Stimulated activated CD8-positive, alpha-beta memory T cell treated with anti-CD3 and anti-CD28 coated beads, Interleukin-4, amount 100 ng/mL, for 48 hours (primary cell): ENCODE measurements at places on chromosomes 5 and 9.

GRCh38 chr5:147063943-147064342 is 170.9 kb upstream of the STK32A start:
- no peak for DNase-seq

DNA sequence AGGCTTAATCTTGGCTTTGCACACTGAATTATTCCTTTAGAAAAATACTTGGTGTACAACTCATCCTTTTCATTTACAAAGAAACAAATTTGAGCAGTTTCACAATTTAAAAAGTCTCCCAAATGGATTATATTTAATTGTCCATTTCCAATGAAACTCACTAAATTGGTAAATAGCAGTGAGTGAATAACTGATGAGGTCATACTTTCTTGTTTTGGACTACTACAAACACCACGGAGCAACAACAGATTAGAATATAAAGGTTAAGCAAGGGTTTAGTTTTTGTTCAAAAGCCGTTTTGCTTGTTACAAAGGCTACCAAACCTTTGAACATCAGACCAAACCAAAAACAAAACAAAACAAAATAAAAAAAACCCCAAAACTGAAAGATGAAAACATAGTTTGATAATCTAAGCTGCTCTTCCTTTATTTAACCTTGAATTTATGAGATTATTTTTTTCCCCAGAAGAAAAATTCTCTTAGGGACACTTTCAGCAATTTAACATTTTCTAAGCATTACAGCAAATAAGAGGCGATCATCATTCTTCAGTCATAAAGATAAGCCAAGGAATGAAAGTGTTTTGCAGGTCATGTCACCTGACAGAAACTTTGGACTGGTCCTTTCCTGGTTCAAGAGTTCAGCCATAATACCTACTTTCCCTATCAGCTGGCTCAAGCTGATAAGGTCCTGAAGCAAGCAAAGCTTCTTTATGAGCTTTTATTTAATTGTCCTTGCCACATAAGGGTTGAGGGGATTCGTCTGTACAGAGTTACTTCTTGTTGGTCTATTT is 99.7 kb upstream of the CDKN2B start:
- DNase-seq = no peak

DNA sequence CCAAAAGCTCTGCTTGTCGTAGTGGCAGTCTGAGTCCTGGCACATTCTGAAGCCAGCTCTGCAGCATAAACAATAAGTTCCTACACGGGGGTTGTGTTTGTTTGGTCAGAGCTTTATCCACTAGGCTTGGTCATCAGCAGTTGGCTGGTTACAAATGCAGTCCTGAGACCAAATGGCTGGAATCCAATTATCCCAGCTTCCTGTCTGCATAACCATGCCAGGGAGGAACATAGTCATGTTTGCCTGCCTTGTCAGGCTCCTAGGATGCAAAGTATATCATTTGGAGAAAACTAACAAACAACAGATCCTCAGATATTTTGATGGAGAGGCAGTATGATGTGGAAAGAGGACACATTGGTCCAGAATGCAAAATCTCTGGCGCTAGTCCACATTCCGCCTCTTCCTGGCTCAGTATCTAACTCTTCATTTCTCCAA is 85.8 kb downstream of the FBXO38 start:
- DNase-seq = no peak

DNA sequence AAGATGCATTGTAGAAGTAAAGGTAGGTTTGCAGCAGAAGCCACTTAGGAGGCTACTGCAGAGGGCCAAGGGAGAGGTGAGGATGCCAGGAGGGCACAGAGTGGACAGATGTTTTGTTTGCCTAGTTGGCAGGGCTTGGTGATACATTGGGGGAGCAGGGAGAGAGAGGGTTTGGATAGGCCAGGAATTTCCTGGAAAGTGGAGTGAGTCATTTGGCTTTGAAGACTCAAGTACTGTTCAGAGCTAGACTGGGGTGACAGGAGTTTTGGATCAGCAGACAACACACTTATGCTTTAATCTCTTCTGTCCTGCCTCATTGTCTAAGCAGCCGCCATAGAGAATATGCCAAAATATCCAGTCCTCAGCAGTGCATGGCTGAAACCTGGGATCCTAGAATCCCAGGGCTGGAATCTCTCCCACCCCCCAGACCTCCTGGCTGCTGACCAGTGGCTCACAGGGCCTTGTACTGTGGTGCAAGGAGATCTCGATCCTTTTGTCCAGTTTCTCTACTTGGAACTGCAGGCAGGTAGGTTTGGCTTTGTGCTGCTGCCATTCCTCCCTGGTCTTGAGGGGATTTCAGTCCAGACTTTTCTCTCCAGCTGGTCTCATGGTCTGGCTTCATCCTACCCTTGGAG is 11.0 kb downstream of the TMEM268 start:
- DNase-seq = no peak

DNA sequence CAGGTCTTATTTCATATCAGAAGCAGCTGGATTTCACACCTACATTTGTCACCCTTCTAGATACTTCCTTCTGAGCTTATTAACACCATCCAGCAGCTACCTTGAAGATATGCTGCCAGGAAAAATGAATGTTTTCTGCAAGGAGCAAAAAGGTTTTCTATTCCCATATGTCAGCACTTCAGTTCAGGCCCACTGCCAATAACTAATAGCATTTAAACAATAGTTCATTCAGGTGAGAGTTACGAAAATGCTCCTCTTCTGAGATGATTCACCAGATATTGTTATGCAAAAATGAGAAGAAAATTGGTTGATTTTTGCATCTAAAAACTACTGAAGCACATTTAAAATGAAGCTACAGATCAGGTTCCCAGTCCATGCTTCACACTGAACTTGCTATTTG is 56.4 kb upstream of the ISL1 start:
- DNase-seq = no peak

DNA sequence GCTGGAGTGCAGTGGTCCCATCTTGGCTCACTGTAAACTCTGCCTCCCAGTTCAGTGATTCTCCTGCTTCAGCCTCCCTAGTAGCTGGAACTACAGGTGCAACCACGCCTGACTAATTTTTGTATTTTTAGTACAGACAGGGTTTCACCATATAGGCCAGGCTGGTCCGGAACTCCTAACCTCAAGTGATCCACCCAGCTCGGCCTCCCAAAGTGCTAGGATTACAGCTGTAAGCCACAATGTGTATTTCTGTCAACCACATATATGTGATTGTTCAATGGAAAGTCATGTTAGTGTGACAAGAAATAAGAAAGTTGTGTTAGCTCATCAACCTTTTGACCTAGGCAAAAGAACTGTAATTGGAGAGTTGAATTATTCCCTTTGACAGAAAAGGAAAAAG is 677.1 kb upstream of the CHD1 start:
- no peak for DNase-seq

DNA sequence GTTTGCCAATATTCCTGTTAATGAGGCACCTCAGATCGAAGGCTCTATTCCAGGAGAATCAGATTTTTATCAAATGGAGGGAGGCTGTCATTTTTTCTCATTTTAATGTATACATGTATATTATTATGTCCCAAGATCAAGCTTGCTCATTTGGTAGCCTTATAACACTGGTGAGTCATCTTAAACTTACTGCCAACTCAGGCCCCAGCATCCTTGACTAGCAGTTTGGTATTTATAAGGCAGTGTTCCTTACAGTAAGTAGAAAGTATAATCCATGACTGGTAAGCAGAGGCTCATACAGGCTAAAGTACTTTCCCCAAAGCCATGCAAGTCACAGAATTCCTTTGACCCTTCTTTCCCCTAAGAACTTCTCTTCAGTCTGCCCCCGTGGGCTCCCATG is 90.7 kb upstream of the NR3C1 start:
- no peak for DNase-seq

- no peak for DNase-seq
These were observed 22.3 kb downstream of the C1QTNF2 start for GRCh38 chr5:160348080-160348479.

- DNase-seq = no peak
These were observed 245.7 kb downstream of the PSAT1 start for GRCh38 chr9:78542491-78543181.

DNA sequence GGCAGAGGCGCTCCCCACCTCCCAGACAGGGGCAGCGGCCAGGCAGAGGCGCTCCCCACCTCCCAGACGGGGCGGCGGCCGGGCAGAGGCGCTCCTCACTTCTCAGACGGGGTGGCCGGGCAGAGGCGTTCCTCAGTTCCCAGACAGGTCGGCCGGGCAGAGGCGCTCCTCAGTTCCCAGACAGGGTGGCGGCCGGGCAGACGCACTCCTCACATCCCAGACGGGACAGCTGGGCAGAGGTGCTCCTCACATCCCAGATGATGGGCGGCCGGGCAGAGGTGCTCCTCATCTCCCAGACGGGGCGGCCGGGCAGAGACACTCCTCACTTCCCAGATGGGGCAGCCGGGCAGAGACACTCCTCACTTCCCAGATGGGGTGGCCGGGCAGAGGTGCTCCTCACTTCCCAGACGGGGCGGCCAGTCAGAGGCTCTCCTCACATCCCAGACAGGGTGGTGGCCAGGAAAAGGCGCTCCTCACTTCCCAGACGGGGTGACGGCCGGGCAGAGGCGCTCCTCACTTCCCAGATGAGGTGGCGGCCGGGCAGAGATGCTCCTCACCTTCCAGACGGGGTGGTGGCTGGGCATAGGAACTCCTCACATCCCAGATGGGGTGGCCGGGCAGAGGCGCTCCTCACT is 75.1 kb downstream of the CARTPT start:
- DNase-seq = no peak

- DNase-seq = no peak
These were observed 1.9 kb downstream of the SPRY4 start for GRCh38 chr5:142322747-142323479.

GRCh38 chr5:82808960-82809359 is 268.2 kb downstream of the TMEM167A start:
- DNase-seq = no peak

GRCh38 chr5:54337523-54337922 is 27.1 kb upstream of the ARL15 start:
- DNase-seq = no peak

GRCh38 chr9:117488659-117489058 is 73.8 kb upstream of the ASTN2 start:
- DNase-seq = no peak

DNA sequence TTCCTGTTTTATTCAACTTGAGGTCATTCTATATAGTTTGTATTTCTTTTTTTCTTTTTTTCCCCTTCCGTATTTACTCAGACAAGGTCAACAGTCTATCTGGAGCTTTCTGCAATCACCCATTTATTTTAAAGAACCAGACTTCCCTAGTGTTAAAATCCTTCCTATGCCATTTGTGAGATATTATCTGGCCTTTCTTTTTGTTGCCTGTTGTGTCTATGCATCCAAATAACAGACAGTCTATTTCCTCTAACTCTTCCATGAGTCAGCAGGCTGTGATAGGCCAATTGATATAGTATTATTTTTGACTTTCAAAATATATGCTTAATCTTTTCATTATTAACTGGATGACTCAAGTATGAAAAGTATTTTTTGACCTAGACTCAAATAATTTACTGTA is 291.2 kb upstream of the PTPRD start:
- no peak for DNase-seq
